ENCODE measurements at places on chromosomes 6 and 20.

GRCh38 chr20:35615667-35616464 is at the start of gene SPAG4:
TSS of gene SPAG4 (plus strand) at chr20:35615829. CDS start at chr20:35616004, 175 bp downstream.
- DNase-seq, result peak; percentile 99

GRCh38 chr6:1080453-1081337 is 231.2 kb upstream of the FOXQ1 start:
- DNase-seq, result no peak

DNA sequence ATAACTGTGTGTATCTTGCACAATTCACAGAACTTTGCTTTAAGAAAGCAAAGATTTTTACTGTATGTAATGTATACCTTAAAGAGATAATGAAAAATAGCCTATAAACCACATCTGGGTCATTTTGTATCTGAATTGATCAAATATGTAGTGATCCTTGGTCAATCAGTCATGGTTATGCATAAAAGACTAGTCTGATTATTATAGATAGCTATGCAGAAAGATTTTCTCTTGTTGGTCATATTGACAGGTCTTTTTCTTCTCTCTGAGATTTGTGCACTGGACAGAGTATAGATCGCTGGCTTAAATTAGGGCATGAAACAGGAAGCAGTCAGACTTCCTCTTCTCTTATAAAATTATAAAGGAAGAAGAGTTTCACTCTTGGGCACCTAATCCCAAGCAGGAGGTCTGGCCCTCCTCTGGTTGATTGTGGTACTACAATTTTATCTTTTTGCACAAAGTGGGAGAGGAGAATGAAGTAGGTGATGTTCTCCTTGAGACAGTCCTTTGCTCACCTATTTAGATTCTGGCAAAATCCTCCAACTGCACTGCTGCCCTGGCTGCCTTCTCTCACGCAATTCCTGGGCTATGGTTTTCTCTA is 380.9 kb upstream of the RGS17 start:
- peak; percentile 45 for DNase-seq

DNA sequence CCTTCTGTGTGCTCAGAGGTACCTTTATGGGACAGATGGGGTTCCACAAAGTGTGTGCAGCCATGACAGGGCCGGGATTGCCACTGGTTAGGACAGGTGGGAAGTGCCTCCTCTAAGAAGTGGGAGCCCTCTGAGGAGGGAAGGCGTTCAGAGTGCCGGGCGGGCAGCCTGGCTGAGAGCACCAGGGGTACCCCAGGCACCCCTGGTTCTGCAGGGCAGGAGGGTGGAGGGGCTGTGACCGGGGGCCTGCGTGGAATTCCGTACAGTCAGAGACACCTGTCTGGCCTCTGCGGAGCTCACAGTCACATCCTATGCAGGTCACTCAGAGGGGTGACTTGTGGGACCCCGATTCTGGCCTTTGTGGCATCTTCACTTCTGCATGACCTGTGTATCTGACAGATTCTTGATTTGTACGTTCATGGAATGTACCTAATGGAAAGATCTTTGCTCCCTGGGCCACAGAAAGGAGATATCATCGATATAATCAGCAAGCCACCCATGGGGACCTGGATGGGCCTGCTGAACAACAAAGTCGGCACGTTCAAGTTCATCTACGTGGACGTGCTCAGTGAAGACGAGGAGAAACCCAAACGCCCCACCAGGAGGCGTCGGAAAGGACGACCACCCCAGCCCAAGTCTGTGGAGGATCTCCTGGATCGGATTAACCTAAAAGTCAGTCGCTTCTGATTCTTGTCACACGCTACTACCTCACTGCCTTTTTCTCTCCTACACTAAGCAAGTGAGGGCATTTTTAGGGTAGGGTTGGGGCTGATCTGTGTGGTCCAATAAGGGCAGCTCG is 190.9 kb downstream of the SASH1 start:
- no peak for DNase-seq

DNA sequence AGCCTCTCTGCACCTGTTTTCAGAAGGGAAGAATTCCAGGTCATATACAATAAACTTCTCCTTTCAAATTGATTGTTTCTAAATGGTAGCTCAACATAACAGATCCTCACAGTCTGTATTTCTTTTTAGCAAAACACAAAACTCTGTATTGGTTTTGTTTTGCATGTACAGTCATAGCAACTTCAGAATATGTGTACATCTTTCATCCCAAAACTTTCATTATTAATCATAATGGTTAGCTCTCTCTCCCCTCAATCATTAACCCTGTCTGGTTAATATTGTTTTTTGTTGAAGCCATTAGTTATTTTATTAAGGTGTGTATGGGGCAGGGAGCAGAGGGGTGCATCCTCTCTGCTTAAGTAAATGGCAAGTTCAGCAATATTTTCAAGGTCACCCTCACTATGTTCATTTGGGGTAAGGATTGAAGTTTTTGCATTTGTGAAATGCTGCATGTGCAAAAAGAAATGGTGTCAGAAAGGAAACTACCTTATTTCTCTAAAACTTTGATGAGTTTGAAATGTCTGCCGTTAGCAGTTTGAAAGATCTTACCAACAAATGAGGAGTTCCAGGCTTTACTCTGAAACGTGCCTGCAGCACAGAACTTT is 136.8 kb upstream of the BTBD3 start:
- no peak for DNase-seq

GRCh38 chr6:141077355-141078333 is 1055.1 kb upstream of the GJE1 start:
- DNase-seq, result peak; percentile 18

- DNase-seq, result no peak
Measured at GRCh38 chr20:58851969-58852458, 502 bp upstream of the GNAS start.

DNA sequence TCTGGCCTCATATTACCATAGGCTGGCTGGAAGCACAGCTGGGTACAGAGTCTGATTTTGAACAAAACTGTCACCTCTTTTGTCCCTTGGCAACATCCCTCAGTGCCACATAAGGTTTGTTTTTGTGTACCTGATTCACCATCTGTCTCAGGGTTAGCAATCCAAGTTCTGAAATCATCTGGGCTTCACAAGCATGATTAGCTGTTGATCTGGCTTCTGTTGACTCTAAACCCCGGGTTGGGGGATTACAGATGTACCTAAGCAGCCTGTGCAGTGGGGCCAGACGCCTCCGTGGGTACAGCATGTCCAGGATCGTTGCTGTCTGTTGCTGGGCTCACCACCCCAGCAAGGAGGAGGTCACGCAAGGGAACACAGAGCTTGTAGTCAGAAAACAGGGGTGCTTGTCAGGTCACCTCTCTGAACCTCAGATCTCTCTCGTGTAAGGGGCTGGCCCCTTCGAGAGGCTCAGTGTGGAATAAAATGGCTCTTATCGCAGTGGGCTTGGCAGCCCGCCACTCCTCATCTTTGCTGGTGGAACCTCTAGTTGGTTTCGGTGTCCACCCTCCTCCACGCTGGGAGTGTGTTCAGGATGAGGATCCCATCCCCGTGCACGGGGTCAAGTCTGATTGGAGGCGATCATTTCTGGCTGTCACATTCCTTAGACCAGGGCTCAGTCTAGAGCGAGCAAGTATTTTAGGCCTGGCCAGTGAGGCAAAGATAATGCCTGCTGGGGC is 39.2 kb upstream of the ZNF831 start:
- DNase-seq, result no peak

DNA sequence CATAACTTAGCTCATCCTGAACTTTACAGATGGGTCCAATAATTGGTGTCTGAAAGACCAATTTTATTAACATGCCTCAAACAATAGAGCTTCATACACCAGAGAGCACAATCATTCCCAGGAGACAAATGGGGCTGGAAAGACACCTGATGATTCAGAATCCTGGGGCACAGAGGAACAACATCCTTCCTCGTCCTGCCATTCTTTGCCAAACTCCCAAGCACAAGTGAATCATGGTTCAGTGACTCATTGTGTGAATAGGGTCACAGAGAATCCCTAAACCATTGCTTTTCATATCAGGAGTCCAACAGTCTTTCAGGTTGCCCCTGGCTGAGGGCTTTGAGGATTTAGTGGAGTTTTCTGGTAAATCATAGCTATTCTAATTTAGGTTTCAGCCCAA is 266.4 kb upstream of the BMP2 start:
- no peak for DNase-seq

- DNase-seq, result no peak
Measured at GRCh38 chr6:133447924-133448323, 206.8 kb downstream of the EYA4 start.

DNA sequence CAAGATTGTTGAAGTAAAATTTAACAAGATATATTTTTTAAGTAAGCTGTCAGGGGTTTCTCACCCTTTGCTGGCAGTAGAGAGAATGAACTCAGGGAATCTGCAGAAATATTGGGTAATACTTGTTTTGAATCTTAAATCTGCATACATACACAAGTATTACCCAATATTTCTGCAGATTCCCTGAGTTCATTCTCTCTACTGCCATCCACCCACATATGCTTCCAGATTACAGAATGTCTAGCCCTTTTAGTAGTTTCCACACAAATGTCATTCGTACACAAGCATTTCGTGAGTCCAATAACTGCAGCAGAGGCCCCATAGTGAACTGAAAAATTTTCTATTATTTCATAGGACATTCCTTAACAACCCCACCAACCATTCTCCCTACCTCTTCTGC is 69.6 kb upstream of the TNFRSF21 start:
- DNase-seq, result no peak
